ENCODE measurements at places on chromosomes 3 and 15.

- no peak for DNase-seq
Measured at GRCh38 chr3:15151166-15151565, 52.2 kb upstream of the RBSN start.

GRCh38 chr15:60695713-60696522 is 217.0 kb upstream of the ICE2 start:
- peak; percentile 25 for DNase-seq

DNA sequence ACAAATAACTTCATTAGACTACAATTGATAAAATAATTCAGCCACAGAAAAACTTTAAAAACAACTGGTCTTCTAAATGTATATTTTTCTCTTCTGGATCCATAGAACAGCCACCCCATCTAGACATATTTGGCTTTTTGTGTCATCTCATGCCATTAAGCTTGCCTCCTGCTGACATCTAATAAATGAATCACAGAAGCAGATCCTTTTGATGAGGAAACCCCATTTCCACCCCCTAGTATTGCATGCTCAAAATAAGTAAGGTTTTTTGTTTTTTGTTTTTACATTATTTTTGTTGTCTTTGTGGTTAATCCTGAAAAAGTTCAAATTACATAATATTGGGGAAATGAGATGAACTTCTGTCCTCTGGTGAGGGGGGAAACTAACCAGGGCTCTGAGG is 94.8 kb downstream of the DUT start:
- no peak for DNase-seq

DNA sequence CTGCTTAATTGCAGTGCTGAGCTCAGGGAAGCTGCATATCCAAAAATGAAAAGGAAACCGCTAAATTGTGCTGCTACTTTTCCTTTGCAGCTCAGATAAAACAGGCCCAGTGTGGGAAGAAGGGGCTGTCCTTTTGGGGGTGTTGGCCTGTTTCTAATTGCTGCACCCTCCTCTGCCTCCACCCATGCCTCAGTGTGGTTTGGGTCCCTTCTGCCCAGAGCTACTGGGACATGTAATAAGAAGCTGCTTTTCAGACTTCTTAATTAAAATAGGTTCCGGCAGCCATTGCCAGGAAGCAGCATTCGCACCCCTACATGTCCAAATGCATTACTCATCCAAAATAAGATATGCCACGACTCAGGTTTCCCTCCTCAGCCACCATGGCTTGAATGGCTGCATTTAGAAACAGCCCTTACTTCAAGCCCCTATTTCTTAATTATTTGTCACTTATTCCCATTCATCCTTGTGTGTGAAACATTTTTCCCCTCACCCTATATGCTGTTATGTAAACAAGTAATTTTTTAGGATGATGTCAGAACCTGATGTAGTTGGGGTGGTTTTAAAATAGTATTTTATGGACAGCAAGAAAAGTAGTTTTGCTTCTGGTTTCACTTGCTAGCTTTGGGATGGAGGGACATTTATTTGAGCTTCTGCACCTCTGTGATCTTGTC is 235.9 kb upstream of the CTDSPL start:
- no peak for DNase-seq

DNA sequence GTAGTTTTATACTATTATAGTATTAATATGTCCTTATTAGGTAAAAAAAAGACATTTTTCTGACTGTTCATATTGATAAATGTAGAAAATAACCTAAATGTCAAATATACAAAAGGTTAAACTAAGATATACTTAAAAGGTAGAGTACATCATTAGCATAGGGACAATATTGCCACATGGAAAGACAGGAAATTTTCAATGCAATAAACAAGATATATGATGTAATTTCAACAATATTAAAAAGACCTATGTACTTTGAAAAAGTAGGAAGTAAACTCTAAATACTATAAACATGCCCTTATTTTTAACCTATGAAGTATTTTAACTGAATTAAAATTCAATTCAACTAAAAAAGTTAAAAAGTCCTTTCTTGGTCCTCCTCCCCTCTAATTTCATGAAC is 1.9 kb downstream of the SPG11 start:
- no peak for DNase-seq

GRCh38 chr3:139117136-139117675 is 72.5 kb upstream of the PRR23C start:
- DNase-seq, result peak; percentile 25

DNA sequence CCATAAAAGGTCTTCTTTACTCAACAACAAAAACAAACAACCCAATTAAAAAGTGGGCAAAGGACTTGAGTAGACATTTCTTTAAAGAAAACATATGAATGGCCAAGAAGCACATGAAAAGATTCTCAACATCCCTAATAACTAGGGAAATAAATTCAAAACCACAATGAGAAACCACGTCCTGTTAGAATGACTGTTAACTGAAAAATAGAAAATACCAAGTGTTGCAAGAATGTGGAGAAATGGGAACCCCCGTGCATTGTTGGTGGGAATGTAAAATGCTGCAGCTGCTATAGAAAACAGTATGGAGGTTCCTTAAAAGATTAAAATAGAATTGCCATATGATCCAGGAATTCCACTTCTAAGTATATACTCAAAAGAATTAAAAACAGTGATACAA is 34.8 kb downstream of the NMNAT3 start:
- no peak for DNase-seq

DNA sequence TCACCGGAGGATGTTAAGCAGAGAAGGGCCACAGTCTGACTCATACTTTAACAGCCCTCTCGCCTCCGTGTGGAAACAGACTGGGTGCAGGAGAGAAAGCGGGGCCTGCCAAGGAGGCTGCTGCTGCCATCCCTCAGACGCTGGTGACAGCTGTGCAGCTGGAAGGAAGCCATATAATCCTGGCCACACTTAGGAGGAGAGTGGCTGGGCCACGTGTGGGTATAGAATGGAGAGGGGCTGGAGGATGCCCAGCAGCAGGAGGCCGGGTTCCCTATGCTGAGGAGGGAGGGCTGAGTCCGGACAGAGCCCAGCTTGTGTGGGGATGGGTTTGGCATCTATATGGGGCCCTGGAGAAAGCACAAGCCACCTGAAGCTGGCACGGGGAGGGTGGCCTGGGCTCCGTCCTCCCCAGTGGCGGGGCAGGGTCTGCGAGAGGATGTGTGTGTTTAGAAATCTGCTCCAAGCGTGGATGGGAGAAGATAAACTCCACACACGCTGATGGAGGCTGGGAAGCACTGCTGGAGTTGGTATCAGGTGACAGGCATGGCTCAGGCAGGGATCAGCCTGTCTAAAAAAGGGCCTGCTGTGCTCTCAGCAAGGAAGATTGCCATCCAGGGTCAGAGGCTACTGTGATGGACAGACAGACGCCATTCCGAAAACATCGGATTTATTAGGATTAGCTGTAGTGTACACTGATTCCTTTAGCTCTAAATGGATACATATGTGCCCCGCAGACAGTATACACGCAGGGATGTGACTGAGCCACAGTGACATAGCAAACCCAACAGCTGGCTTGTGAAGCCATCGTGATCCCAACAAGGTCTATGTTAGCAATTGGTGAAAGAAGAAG is 15.9 kb downstream of the ABTB1 start:
- DNase-seq, result peak; percentile 46

DNA sequence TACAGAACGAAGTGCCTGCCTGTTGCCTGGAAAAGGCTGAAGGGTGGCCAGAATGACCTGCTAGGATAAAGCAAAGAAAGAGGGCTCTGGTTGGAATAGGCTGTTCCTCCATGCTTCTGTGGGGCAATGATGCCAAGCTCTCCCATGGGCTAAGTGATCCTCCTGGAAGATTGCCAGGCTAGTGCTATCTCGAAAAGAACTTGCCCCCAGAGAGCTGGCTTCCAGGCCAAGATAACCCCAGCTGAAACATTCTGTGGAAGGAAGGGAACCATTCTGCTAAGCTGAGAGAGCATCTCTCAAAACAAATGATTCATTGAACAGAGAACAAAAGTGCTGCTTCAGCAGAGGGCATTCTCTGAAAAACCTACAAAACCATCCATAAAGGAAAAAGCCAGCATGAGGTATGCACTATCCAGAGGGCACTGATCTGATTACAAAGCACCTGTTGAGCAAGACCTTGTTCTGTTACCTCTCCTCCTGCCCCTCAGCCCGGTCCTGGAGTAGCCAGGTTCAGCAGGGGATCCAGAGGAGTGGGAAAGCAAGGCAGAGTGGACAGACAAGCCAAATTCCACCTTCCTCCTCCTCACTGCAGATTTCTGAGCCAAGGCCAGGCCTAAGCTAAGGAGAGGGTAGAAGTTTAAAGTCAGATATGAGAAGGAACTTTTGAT is 31.9 kb upstream of the SPRED1 start:
- no peak for DNase-seq

Measured in astrocyte of the spinal cord (primary cell).